NCI-H187 (cell line): ENCODE measurements at places on chromosomes 1 and 21.

- no peak for DNase-seq
Observed at GRCh38 chr21:36076878-36077655, 7.2 kb downstream of the CBR1 start.

DNA sequence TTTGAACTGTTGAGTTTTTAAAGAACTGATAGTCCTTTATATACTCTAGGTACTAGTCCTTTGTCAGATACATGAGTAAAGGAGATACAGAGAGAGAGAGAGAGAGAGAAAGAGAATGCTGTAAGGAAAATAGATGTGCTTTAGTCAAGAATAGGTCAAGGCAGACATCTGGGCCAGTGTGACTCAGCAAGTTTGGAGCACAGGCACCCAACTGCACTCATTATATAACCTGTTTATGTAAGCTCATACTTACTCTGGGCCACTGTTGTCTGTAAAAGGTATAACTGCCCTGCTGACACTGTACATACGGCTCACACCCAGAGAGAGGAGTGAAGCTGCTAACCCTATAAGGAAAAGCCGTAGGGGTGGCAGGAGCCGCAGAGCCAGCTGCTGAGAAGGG lies 32.2 kb upstream of the AKT3 start:
- no peak for DNase-seq

- no peak for DNase-seq
Observed at GRCh38 chr21:26892151-26892550, 46.9 kb upstream of the ADAMTS1 start.

GRCh38 chr1:192941722-192942411 lies 117.3 kb downstream of the UCHL5 start:
- no peak for DNase-seq

DNA sequence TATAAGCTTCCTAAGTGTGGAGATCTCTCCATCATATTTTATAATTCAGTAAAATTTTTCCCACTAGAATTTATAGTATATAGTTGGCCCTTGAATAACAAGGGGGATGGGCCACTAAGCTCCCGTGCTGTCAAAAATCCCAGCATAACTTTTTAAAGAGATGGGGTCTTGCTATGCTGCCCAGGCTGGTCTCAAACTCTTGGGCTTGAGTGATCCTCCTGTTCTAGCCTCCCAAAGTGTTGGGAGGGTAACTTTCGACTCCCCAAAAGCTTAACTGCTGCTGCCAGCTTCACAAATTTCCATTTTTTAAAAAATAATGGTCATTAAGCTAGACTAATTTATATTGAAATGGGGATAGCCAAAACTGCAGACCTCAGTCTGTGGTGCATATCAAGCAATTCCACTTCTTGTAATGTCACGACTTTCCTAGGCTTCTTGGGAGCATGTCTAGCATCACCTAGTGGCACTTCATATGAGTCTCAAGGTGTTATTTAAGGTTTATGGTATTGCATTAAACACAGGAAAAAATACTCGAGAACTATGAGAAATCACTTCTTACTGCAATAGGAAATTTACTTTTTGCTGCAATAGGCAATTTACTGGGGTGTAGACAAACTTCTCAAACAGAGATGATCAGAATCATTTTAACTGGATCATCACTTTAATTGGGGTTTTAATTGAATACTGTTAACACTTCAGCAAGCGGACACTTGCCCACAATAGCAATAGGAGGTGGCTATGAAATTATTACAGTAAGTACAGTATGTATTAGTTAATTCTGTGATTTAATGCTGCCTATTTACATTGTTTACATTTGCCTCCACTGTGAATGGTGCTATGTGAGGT lies 19.3 kb upstream of the ACTA1 start:
- no peak for DNase-seq

- DNase-seq = no peak
Observed at GRCh38 chr21:31900121-31900895, 27.5 kb downstream of the HUNK start.

- DNase-seq = no peak
Observed at GRCh38 chr1:102687383-102687782, 420.9 kb downstream of the COL11A1 start.

DNA sequence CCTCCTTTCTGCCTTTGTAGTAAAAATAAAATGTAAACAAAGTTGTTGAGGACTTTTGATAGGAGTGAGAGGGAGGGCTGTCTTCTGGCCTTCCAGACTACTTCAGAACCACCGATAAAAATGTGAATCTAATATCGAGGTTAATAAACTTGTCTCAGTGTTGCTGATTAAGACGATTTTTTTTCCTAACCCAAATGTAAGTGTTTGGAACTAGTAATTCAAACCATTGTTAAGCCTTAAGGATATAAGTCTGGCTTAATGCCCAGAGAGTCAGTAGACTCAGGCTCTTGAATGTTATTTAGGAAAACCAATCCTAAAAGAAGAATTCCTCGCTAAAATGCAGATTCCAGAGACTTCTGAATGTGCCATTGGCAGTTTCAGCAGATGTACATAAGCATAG lies 356.9 kb downstream of the SIPA1L2 start:
- DNase-seq = no peak
